ENCODE measurements at places on chromosomes 5 and 9.

DNA sequence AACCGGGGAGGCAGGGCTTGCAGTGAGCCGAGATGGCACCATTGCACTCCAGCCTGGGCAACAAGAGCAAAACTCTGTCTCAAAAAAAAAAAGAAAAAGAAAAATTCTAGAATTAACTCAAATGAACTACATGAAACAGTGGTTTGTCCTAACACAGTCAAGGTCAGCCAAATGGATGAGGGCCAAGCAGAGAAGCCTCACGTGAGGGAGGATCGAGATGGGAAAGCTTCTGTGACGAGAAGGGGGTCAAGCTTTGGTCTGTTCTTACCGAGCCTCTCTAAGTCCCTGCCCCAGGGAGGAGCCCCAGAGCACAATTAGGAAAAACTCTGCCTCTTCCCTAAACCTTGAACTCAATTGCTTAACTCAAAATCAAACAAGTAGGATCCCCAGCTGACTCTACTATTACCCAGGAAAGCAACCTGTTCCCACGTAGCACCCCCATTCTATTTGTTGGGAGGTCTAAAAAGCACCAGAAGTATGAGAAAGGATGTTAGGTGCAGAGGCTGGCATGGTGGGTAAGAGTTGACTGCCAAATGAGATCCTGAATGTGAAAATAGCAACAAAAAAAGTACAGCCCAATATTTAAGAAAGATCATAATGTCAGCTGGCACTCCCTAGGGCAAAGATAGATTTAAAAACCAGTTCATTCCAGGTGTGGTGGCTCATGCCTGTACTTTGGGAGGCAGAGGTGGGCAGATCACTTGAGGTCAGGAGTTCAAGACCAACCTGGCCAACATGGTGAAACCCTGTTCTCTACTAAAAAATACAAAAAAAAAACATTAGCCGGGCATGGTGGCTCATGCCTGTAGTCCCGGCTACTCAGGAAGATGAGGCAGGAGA, 7.2 kb downstream of the ALDH7A1 start:
- DNase-seq: no peak

DNA sequence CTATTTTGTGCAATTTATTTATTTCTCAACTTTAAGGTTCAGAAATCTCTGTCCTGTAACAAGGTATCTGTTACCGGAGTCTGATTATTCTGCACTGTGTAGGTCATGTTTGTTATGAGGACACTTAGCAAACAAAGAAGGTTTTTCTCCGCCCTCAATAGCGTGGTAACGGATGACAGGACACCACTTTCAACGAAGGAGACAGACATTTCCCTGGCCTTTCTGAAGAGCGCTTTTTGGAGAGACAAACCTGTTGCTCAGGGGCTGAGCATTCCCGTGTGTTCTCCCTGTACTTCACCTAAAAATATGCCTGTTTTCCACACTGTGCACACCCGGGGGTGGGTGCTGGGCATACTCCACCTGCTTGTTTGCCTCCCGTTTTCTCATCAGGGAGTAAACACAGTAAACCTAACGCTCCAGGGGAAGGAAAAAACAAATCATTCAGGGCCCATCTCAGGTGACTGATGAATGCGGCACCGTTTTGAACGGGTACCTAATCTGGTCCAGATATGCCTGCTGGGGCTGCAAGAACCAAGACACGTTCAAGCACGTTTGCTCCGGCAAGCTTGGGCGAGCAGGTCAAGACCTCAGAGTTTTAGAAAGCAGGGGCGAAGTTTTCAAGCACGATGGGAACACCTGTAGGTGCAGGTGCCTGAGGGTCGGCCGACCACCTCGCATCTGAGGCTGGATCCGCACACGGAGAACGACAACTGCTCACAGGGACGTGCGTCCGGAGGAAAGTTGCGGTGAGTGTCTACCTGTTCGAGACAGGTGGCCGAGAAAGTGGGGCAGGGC, 859 bp downstream of the RETREG1 start:
- no peak for DNase-seq

DNA sequence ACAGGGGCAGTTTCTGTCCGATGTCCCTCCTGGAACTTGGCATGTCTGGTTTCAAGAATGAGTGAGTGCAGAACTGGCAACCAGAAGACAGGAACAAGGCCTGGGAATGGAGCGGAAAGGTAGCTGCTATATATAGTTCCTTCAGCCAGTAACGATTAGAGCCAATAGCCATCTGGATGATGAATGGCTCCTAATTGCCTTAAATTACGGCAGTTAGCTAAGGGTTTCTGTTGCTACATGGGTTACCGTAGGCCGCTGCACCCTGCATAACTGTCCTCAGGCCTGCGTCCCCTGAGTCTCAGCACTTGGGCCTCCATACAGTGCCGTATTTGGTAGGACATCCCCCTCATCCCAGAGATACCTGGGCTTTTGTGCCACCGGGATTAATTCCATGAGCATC, 29.4 kb downstream of the WWC1 start:
- DNase-seq: no peak

DNA sequence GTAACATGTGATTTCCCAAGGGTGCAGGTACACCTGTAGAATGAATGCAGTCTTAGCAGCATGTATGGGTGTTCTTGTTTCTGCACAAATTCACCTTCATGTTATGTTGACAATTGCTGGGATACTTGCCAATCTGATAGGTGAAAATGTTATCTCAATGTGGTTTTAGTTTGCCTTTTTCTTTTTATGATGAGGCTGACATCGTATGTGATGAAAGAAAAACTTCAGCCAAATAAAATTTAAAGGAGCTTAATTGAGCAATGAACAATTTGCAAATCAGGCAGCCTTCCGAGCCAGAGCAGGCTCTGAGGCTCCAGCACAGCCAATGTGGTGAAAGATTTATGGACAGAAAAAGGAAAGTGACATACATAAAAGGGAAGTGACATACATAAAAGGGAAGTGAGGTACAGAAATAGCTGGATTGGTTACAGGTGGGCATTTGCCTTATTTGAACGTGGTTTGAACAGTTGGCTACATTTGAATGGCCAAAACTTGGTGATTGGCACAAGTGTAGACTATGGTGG, 10.5 kb downstream of the TAL2 start:
- DNase-seq: no peak

- DNase-seq: peak; percentile 31
Measured at GRCh38 chr9:88258024-88258423, 119.7 kb upstream of the SPATA31C2 start.

- DNase-seq: no peak
Measured at GRCh38 chr9:16254674-16255073, 615.8 kb downstream of the BNC2 start.

GRCh38 chr5:32326216-32326772, 13.6 kb upstream of the MTMR12 start:
- DNase-seq: no peak

GRCh38 chr9:92377876-92378275, 26.5 kb downstream of the OGN start:
- no peak for DNase-seq
